ENCODE measurements at places on chromosomes 1 and 21.

- DNase-seq, result no peak
Measured at GRCh38 chr21:41523175-41523574, 15.2 kb upstream of the TMPRSS2 start.

GRCh38 chr1:151988405-151988923 lies 5.2 kb downstream of the S100A10 start:
- DNase-seq, result no peak

- DNase-seq, result no peak
Measured at GRCh38 chr1:20126041-20126805, 6.9 kb upstream of the PLA2G2D start.

DNA sequence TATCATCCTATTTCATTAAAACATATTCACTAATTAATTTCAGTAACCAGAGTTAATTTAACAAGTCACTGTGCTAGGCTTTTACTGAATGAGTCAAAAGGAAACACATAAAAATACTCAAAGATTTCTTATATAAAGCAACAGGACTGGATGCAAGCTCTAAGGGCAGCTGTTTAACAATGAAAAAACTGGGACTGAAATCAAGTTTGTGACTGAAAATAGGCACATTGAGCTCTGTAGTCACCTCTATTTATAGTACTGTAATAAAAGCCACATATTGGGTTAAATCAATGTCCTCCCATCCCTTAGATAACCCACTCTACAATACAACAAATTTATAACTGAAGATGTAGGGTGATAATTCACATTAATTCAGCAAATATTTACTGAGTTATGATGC lies 52.4 kb downstream of the SMYD3 start:
- no peak for DNase-seq

GRCh38 chr1:31509124-31510072 lies 66.9 kb upstream of the TINAGL1 start:
- DNase-seq, result no peak

- no peak for DNase-seq
Measured at GRCh38 chr1:13792419-13792818, 92.4 kb downstream of the PRDM2 start.

- no peak for DNase-seq
Measured at GRCh38 chr1:108845446-108845845, 11.4 kb downstream of the AKNAD1 start.

- no peak for DNase-seq
Measured at GRCh38 chr1:19071674-19072281, 115.3 kb upstream of the IFFO2 start.

GRCh38 chr1:156444407-156445001 lies 56.1 kb downstream of the MEF2D start:
- no peak for DNase-seq

DNA sequence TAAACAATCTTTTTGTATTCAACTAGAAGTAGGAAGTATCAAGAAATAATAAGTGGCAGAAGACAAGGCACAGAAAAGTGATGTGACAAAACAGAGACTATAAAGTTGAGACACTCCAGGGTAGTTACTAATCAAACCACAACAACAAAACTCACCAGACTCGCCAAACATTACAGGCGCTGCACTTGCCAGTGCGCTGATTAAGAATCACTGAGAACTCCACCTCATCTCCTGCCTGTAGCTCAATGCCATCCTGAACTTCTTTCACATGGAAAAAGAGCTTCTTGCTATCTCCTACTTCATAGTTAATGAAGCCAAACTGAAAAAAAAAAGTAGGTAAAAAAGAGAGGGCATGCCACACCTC lies 2.8 kb upstream of the NRAS start:
- DNase-seq, result no peak

GRCh38 chr1:239570878-239571277 lies 184.5 kb downstream of the CHRM3 start:
- no peak for DNase-seq

DNA sequence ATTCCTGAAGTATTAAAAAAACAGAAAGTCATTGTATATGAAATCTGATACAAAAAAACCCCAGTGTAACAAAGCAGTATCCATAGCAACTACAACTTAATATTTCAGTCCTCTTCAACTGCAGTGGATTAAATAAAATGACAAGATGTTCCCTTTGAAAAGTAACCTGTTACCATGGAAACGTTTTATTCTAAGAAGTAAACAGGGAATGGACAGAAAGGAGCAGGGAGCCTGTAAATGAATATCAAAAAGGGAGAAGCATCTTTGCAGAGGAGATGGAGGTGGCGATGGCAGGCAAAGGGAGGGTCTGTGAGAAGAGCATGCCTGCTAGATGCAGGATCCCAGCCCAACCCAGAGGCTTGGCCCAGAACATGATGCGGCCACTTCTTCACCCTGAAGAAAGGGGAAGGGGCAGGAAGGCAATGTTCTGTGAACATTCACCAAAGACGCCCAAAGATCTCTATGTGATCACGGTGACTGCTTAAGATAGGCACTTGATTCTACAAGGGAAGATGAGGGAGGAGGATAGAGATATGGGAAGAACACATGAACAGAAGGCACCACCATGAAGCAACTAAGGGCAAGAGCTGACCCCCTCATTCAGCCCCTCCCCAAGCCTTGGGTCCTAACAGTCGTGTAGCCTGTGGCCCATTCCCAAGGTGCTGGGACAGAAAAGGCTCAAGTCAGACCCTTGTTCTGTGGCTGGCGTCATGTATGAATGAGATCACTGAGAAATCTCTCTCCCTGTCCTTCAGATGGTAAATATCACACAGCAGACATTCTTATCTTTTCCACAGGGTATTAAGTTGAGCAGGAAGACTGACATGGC lies 200.0 kb downstream of the SLC45A1 start:
- no peak for DNase-seq

- DNase-seq, result no peak
Measured at GRCh38 chr1:159972443-159973205, 18.6 kb upstream of the SLAMF9 start.

- DNase-seq, result no peak
Measured at GRCh38 chr1:111736548-111737215, 2.5 kb downstream of the INKA2 start.

DNA sequence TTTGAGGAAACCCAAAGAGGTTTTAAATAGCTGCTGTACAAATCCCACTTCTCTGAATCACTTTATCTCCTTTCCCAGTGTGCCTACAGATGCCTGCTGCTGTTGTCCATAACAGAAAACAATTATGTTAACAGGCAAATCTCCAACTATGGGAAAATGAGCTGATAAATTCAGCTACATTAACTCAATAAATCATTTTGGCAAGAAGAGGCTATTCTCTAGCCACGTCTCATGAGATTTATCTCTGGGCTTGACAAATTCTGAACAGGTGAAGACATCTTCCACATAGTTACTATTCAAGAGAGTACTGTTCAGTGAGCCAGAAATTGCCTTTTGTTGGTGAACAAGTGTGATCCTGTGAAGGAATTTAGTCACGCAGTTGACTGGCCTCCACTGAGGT lies 327.1 kb upstream of the FMN2 start:
- DNase-seq, result no peak

DNA sequence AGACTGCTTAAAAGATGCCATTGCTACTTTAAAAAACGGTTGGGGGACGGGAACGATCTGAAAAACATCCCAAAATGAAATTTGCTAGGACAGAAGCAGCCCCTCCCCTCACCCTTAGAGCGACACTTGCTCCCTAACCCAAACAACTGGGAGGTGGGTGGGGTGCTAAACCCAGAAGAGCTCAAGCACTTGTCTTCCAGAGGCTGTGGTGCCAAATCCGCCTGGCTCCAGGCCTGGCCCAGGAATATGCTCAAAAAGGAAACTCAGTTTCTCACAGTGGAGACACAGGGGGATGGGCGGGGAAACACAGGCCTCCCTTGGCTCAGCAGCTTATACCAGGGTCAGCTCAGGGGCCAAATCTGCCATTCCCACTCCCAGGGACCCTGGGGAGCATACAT lies 644 bp upstream of the PBXIP1 start:
- no peak for DNase-seq

DNA sequence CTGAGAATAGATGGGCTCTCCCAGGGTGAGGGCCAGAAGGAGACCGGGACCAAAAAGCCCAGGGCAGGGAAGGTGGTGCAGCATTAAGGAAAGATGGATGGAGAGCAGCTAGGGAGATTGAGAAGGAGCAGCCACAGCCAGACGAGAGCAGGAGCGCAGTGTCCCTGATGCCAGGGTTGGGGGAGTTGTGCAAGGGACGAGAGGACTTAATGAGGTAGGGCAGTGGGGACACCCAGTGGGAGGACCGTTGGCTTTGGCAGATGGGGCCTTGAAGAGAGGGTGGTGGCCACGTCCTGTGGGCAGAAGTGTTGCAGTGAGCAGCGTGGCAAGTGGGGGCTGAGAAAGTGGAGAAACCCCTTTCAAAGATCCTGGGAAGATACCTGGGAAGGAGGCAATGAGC lies 38.0 kb upstream of the KDM4A start:
- no peak for DNase-seq

Measured in NCI-H1436 treated with DMSO at 0.1 percent for 48 hours (cell line).